ENCODE measurements at places on chromosomes 6 and 20.

- no peak overlapping the region for H3K27ac ChIP-seq
- no peaks in the 10 kb centered on the region for H3K27me3 ChIP-seq
- no peak overlapping the region for H3K4me3 ChIP-seq
- H3K36me3 ChIP-seq: peaks cover 33% of the 10 kb centered on the region
Measured at GRCh38 chr20:32134026-32134425, 24.5 kb downstream of the TM9SF4 start.

- H3K27ac ChIP-seq: no peak overlapping the region
- H3K27me3 ChIP-seq: no peaks in the 10 kb centered on the region
- H3K4me3 ChIP-seq: no peak overlapping the region
- H3K4me1 ChIP-seq: no peaks in the 10 kb centered on the region
Measured at GRCh38 chr20:24350923-24351368, 118.5 kb upstream of the SYNDIG1 start.

DNA sequence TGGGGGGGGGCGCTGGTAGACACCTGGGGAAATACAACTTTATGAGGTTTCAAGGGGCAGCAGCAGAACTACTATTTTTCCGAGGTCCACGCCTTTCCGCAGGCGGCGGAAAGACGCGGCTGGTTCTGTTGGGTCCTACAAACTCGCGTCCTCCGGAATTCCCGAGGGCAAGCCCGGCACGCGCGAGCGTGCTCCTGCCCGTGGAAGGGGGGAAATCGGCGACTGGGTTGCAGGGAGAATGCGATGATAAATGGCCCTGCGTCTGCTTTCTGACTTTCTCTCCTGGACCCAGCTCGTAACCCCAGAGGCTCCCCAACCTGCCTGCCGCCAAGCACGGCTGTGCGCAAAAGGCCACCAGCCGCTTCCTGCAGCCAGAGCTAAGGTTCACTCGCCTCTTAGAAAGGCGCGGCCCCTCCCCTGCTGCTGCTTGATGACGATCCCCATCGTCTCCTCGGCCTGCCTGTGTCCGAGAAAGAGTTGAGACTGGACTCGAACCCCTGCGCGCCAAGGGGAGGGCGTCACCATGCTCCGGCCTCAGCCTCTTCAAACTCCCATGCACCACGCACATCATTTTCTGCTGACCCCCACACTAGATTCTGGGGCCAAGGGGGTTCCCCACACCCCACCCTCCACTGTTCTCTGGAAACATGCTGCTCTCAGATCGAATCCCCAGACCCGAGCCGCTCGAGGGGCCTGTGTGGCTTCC, 6.7 kb downstream of the FOXA2 start:
- no peaks in the 10 kb centered on the region for H3K36me3 ChIP-seq
- DNase-seq: no peak
- peaks cover 26% of the 10 kb centered on the region for H3K27me3 ChIP-seq
- H3K4me1 ChIP-seq: no peaks in the 10 kb centered on the region
- no peak overlapping the region for H3K4me3 ChIP-seq
- no peak overlapping the region for H3K27ac ChIP-seq

GRCh38 chr6:165008971-165009370, 300.4 kb downstream of the C6orf118 start:
- H3K27me3 ChIP-seq: no peaks in the 10 kb centered on the region
- no peaks in the 10 kb centered on the region for H3K36me3 ChIP-seq
- no peak overlapping the region for H3K27ac ChIP-seq
- no peaks in the 10 kb centered on the region for H3K4me1 ChIP-seq

DNA sequence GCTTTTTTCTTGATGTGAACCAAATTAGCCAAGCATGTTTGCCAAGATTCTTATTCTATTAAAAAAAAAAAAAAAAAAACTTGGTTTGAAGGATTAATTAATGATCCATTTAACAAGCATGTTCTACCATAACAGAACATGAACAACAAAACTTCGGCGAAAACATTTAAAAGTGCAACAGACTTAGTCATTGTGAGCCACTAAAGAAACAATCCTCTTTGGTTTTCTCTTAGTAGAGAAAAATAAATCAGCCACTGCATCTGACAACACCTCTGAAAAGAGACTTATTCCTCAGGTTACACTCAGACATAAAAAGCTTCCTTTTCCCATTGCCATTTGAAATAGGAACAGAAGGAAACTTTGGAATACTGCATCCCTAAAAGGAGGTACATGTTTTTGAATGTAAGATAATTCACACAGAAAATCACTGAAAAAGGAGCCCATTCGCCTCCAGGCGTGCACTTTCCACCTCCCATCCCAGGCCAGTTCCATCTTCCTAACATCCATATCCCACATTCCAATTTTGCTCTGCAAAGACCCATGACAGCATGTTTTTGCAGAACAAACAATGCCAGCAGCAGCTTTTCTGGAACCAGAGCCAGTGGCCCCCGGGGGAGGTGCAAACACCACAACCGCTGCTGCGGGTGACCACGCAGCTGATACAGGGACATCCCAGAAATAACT, 79.5 kb downstream of the ZMYND8 start:
- H3K27me3 ChIP-seq: no peaks in the 10 kb centered on the region
- no peak for DNase-seq
- H3K4me3 ChIP-seq: no peak overlapping the region
- H3K36me3 ChIP-seq: peaks cover 68% of the 10 kb centered on the region
- H3K4me1 ChIP-seq: no peaks in the 10 kb centered on the region
- no peak overlapping the region for H3K27ac ChIP-seq

DNA sequence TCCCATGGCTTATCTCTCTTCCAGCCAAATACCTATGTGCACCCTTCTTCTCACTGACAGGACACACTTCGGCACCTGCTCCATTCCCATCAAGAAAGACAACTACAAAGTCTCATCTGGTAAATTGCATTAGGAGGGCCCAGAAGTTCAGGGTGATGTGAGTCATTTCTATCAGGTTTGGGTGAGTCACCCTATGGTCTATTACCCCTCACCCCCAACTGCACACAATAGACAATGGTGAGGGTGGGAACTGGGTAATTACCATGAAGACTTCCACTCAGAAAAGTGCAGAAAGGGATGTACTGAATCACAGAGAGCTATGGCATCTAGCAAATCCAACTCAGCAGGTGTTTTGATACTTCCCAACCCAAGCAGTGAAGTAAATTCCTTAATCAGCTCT, 54.8 kb downstream of the OPN5 start:
- H3K27me3 ChIP-seq: no peaks in the 10 kb centered on the region
- H3K36me3 ChIP-seq: no peaks in the 10 kb centered on the region
- no peak for DNase-seq
- H3K4me1 ChIP-seq: no peaks in the 10 kb centered on the region
- H3K4me3 ChIP-seq: no peak overlapping the region

GRCh38 chr6:64084185-64084663, 448.6 kb downstream of the PHF3 start:
- no peak overlapping the region for H3K27ac ChIP-seq
- no peaks in the 10 kb centered on the region for H3K27me3 ChIP-seq
- no peaks in the 10 kb centered on the region for H3K36me3 ChIP-seq
- H3K4me3 ChIP-seq: no peak overlapping the region

DNA sequence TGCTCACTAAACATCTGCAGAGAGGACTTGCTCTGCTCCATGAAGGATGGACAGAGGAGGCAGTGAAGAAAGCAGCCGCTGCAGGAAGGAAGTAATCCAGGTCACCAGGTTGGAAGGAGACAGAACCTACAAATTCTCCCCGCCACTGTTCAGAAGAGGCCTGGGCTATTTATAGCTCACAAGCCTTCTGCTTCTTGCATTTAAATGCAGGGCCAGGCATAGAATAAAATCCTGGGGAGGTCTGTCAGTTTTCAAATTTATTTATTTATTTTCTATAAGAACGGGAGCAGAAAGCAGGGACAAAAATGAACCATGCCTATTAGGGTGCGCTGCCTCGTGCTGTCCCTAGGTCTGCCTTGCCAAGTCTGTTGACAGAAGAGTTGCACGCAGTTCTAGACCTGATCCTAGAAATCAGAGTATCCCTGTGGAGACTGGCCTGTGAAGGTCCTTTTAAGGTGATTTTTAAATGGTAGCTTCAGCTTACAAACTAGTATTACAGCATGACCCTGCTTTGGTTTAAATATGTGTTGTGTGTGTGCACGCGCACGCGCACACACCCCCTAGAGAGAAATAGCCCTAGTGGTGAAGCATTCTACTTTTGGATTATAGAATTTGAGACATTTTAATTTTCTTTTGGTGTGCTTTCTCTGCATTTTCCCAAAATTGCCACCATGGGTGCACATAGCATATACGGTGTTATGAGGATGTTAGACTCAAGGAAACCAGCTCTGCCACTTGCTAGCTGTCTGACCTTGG, 19.5 kb downstream of the RIMS4 start:
- DNase-seq: no peak
- no peak overlapping the region for H3K27ac ChIP-seq

GRCh38 chr6:4813055-4813454, 36.9 kb downstream of the CDYL start:
- H3K4me3 ChIP-seq: no peak overlapping the region
- H3K27me3 ChIP-seq: no peaks in the 10 kb centered on the region
- H3K27ac ChIP-seq: no peak overlapping the region
- DNase-seq: no peak

DNA sequence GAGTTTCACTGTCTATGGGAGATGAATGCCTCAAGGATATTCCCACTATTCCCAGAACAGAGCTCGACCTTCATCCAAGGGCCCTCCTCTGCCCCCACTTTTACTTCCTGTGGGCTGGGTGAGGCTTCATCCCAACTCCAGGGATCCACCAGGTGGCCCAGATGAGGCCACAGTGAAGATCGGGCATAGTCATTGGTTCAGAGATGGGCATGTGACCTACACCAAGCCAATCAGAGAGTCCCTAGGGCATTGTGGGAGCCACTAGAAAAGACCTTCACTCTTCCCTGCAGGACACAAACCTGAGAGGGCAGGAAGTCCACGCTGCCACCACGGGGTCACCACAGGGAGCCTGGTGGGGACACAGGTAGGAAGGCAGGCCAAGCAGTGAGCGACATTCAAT, 72.9 kb upstream of the SLC22A16 start:
- H3K36me3 ChIP-seq: no peaks in the 10 kb centered on the region
- H3K27me3 ChIP-seq: no peaks in the 10 kb centered on the region
- peaks cover 3% of the 10 kb centered on the region for H3K4me1 ChIP-seq
- no peak overlapping the region for H3K4me3 ChIP-seq
- no peak for DNase-seq
- H3K27ac ChIP-seq: no peak overlapping the region

GRCh38 chr6:127341471-127342202, 1.8 kb downstream of the ECHDC1 start:
- no peak overlapping the region for H3K4me3 ChIP-seq
- H3K27me3 ChIP-seq: no peaks in the 10 kb centered on the region
- H3K27ac ChIP-seq: no peak overlapping the region
- H3K36me3 ChIP-seq: no peaks in the 10 kb centered on the region
- DNase-seq: no peak

- no peaks in the 10 kb centered on the region for H3K27me3 ChIP-seq
- no peak for DNase-seq
- no peaks in the 10 kb centered on the region for H3K4me1 ChIP-seq
- H3K4me3 ChIP-seq: no peak overlapping the region
- no peaks in the 10 kb centered on the region for H3K36me3 ChIP-seq
- no peak overlapping the region for H3K27ac ChIP-seq
Measured at GRCh38 chr6:91926361-91926760, 1339.5 kb upstream of the MAP3K7 start.

DNA sequence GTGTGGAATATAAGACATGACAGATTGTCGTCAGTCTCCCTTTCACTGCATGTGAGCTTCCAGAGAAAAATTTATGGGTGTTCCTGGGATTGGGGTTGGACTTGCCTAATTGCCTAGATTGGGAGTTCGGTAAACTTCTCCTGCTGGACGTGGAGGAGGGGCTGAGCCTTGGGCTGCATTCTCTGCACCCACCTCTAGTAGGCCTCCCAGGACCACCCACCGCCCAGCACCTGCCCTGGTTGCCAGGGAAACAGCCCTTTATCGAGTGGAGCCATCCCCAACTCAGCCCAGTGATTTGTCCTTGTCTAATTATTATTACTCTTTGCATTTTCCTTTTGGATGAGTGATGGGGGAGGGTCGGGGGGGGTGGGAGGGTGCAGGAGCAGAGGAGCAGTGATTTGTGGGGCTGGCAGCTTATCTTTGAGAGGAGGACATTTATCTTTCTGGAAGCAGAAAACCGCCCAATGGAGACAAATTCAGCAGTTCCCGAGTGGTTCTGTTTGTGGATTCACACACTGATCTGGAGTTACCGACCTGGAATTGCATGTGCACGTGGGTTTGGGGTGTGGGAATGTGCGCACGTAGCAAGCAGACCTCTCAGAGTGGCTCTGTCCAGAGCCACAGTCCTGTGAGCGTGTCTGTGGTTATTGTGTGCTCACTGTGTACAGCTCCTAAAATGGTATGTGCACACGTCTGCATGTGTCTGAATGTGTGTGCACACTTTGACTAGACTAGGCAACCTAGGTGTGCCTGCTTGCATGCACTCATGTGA, 104.5 kb downstream of the DHX35 start:
- no peak overlapping the region for H3K4me3 ChIP-seq
- H3K4me1 ChIP-seq: no peaks in the 10 kb centered on the region
- DNase-seq: no peak
- no peak overlapping the region for H3K27ac ChIP-seq
- no peaks in the 10 kb centered on the region for H3K27me3 ChIP-seq

Measured in natural killer cell (primary cell).